ENCODE measurements at places on chromosomes 6 and 20.

DNA sequence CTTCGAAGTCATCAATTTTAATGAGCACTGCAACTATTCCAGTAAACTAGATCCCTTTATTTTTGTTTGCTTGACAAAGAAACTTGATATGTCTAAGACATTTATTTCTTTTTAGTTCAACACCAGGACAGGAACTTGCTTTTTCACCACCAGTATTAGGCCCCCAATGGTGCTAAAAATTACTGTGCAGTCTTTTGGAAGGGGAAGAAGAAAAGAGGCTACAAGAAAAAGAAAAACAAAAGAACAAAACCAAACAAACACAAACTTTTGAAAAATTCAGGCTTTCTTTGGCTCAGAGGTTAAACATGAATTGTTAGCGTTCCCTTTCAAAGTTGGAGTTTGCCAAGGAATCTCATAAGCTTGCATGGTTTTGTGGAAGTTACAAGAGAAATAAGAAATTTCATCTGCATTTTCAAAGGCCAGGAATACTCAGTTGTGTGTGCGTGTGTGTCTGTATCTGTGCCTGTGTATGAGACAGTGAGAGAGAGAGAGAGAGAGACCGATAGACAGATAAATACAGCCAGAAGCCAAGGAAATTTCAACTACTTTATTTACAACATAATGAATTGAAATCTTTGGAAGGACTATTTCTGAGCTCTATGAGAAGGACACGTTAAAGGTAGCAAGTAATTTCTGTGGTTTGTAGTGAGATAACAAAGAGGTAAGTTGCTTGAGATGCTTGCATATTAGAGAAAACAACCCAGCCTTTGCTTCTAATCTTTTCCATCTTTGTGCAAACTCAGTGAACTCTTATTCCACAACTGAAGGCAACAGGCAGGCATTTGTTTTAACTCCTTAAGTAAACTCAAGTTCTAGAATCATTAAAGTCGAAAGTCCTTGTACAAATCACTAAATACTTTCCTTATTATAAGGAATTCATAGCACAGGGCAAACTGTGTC is 171.0 kb upstream of the CITED2 start:
- no peak for DNase-seq

DNA sequence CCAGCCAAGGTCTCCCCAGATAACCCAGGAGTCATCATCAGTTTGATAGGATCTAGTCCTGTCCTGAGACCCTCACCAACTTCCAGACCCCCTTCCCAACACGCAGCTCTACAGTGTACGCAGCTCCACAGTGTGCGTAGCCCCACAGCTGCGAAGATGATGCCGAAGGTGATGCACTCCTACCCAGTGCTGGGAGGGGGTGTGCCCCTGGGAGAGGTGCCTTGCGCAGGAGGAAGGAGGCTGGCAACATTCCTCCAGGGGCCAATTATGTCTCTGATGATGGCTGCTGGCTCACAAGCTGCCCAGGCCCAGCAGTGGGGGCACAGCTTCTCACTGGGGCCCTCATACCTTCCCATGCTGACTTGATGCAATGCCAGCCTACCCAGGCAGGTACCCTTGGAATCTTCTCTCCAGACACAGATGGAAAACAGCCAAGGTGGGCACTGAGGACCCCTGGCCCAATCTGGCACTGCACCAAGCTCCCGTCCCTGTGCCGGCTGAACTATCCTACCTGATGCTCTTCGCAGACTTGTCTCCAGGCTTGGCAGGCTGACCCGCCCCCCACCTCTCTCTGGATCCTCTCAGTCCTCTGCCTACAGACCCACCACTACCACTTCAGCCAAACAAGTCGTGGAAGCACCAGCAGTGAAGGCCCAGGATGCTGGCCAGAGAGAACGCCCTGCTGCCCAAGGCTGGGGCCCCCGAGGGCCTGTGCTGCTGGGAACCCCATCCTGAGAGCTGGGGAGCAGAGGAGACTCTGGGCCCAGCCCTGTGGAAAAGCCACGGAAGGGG is 1.4 kb downstream of the ZNF512B start:
- DNase-seq: no peak

DNA sequence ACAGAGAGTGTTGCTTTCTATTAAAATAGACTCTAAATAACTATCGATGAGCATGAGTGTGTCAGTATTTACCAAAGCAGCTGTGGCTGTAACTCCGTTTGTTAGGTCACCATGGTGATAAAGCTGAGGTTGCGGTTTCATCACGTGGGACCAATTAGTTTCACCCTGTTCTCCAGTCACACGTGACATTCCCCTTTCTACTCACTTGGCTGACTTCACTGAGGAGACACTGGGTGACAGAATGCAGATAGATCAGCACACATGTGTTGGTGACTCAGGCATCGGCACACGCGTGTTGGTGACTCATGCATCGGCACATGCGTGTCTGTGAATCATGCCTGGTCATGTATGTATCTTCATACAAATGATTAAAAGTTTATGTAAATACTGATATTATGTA is 285.4 kb downstream of the THBS2 start:
- DNase-seq: peak; percentile 93

GRCh38 chr6:31614684-31615578 is at the start of gene AIF1:
Gene AIF1, plus strand, starts transcription at chr6:31615234. Its CDS starts 96 bp downstream, at chr6:31615330.
- no peak for DNase-seq

- DNase-seq: no peak
Measured at GRCh38 chr20:59269411-59270025, 30.9 kb upstream of the EDN3 start.

DNA sequence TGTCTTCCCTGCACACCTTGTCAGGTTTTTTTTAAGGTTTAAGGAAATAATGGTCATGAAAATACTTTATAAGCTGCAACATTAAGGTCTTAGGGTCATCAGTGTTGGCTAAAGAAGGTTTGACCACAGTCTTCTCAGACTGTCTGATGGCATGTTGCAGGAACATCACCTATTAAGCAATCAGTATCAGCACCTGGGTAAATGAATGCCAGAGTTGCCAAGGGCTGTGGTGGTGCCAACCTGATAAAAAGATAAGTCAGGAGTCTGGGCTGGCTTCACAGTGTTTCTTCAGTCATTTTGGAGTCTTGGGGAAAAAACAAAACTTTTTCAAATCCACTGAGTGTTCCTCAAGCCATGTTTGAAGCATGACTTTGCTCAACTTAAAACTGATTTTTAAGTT is 61.5 kb upstream of the VSTM2L start:
- DNase-seq: no peak

GRCh38 chr20:32522526-32522775 is 62.7 kb downstream of the NOL4L start:
- DNase-seq: no peak

- no peak for DNase-seq
Measured at GRCh38 chr6:98358173-98358572, 476.2 kb upstream of the POU3F2 start.

DNA sequence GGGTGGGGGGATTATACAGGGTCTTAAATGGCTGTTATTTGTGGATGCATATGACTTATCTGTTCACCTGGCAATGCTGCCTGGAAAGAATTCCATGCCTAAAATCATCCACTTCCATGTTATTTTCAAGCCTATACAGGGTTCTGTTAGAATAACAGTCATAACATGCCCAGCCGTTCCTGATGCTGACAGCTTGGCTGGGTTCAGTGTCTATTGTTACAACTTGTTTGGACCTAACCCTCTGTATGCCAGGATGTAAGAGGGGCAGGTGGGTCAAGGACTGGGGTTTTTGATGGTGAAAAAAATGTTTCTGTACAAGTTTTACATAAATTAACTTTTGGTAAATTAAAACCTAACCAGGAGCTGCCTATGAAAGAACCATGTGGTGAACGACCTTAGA is 79.8 kb downstream of the GINS1 start:
- no peak for DNase-seq

DNA sequence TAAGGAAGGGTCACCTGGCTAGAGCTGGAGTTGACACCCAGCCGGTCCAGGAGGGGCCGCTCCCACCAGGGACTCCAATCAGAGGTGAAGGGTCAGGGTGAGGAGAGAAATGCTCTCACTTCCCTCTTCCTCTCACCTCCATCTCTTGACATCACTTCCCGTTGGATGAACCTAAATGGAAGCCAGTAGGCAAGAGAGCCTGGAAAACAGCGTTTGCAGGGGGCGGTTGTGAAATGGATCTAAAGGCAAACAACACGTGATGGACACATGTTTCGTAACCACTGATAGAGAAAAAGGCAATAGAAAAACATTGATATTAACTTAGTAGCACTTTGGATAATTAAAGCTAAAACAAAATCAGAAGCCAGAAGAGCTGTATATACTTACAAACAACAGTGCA is 105.6 kb upstream of the FOXA2 start:
- DNase-seq: no peak

GRCh38 chr6:109467696-109468095 is 12.1 kb upstream of the MICAL1 start:
- no peak for DNase-seq

DNA sequence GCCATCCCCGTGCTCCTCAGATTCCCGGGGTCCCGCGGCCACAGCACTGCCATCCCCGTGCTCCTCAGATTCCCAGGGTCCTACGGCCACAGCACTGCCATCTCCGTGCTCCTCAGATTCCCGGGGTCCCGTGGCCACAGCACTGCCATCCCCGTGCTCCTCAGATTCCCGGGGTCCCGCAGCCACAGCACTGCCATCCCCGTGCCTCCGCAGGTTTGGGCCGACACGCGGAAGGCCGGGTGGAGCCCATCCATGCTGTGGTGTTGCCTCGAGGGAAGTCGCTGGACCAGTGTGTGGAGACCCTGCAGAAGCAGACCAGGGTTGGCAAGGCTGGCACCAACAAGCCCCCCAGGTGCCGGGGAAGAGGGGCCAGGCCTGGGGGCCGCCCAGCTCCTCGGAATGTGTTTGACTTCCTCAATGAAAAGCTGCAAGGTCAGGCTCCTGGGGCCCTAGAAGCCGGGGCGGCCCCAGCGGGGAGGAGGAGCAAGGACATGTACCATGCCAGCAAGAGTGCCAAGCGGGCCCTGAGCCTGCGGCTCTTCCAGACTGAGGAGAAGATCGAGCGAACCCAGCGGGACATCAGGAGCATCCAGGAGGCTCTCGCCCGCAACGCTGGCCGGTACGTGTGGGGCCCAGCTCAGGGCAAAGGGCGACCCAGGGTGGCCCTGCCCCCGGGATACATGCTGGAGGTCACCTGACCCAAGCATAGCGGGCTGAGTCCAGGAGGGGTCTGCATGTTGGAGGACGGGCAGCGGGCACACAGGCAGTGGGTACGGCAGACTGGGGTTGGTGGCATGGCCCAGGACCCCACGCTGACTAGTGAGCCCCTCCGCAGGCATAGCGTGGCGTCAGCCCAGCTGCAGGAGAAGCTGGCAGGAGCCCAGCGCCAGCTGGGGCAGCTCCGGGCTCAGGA is 1.3 kb upstream of the LIME1 start:
- DNase-seq: no peak

DNA sequence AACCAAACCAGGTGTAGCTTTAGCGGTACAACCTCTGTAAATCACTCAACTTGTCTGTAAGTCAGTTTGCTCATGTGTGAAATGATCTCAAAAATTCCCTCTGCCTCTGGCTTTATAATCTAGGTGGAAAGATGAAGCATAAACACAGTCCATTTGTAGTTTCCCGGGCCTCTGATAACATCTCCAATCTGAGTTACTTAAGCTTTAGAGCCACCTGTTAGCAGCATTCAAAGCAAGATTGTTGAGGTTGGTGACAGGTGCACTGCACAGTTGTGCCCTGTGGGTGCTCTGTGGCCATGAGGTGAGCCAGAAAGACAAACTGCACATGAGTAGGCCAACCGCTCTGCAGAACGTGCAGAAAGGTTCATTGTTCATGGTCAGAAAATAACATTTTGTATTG is 53.7 kb downstream of the MOCS1 start:
- DNase-seq: no peak

GRCh38 chr6:121418346-121418745 is 17.1 kb upstream of the GJA1 start:
- DNase-seq: no peak

DNA sequence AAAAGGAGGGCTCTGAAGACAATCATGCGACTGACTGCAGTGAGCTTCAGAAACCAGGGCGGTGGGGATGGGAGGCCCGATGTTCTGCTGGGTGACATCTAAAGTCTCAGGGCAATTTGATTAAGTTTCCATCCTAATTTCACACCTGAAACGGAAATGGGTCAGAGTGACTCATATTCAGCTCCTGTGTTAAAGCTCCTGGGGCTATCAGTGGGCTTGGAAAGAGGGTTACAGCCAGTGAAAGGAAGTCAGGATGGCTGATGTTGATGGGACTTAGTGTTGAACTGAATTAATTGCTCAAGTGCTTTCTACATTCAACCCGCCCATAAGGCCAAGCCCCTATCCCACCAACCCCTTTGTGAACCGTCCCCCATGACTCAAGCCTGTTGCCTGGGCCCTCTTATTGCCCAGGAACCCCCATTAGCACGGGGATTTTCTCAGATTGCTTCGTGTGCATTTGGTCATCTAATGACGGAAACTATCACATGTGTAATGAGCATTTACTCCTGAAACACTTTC is 47.1 kb upstream of the TBC1D7 start:
- no peak for DNase-seq

GRCh38 chr6:98981473-98981872 is 33.7 kb upstream of the FBXL4 start:
- no peak for DNase-seq

- no peak for DNase-seq
Measured at GRCh38 chr6:35365594-35366203, 23.3 kb downstream of the PPARD start.

DNA sequence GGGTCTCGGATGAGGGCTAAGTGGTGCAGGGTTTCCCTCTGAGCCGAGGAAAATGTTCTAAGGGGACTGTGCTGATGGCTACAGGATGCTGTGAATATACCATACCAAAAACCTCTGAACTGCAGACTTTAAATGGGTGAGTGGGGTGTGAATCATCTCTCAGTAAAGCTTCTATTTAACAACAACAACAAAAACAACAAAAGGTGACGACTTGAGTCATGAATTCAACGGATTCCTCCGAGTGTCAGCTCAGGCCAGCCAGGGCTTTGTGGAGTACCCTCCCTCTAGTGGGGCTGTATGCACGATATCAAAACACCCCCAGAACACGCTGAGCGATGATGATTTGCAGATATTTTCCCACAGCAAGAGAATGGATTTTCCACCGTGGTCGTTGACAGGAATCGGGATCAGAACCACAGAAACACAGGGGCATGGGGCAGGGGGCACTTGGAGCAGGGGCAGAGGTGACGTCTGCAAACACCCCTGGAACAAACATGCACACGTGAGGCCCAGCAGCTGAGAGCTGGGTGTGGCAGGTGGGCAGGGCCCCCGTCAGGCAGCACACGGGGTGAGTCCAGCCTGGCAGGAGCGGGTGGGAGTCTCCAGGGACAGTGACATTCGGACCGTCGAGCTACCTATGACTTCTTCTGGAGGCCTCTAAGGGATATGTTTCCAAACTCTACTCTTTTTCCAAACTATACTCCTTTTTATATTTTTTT is 38.6 kb downstream of the SLC2A4RG start:
- no peak for DNase-seq

DNA sequence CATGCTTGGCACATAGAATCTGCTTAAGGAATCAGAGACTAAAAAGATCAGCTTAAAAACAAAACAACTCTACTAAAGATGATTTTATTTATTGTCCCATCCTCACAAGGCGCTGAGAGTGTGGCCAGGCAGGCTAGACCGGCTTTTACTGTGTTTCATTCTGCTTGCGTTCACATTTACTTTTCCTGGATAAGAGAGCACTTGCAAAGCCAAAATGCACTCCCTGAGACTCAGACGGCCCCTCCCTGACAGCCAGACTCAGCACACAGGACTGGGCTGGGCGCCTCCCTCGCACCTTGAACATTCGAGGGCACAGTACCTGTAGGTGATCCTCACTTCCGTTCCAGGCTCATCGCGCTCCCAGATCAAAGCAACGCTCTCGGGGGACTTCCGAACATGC is 10.2 kb downstream of the ACSS1 start:
- no peak for DNase-seq
